ENCODE measurements at places on chromosomes 2 and 18.

- DNase-seq, result peak; percentile 45
Measured at GRCh38 chr2:43051338-43051737, 175.1 kb downstream of the ZFP36L2 start.

GRCh38 chr2:2919574-2920365, 457.8 kb downstream of the EIPR1 start:
- no peak for DNase-seq

- DNase-seq, result no peak
Measured at GRCh38 chr2:203748331-203749126, 42.1 kb downstream of the CD28 start.

DNA sequence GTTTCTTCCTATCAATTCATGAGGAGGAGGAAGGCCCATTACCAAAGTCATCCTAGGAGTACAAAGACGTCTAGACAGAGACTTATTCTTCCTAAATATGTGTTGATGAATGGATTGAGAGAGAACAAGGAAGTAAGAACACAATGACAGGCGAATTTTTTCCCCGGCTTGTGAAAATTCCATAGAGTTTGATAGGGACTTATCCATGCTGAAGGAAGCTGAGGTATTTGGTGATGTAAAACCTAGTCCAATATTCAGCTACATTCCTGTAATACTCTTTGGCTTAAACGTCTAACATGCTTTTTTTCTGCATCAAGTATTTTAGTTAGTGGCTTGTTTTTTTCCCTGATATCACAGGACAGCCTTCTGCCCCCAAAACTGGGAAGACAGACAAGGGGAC, 121.9 kb upstream of the MYT1L start:
- peak; percentile 1 for DNase-seq

- no peak for DNase-seq
Measured at GRCh38 chr2:239668042-239668441, 267.2 kb upstream of the HDAC4 start.

DNA sequence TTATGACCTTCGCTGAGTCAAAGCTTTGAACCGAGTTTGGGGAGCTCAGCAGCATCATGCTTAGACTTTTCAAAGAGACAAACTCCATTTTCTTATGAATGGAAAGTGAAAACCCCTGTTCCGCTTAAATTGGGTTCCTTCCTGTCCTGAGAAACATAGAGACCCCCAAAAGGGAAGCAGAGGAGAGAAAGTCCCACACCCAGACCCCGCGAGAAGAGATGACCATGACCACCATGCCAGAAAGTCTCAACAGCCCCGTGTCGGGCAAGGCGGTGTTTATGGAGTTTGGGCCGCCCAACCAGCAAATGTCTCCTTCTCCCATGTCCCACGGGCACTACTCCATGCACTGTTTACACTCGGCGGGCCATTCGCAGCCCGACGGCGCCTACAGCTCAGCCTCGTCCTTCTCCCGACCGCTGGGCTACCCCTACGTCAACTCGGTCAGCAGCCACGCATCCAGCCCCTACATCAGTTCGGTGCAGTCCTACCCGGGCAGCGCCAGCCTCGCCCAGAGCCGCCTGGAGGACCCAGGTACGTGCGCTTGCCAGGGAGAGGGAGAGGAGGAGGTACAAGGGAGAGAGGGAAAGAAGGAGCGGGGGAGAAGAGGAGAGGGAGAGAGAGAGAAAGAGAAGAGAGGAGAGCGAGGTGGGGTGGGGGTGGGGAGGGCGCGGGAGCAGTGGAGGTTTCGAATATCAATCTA, at the start of gene DLX1:
TSS of gene DLX1 (plus strand) at position 48 of the 700 bp plus-strand sequence. CDS start at position 219, 171 bp downstream.
- DNase-seq, result no peak

DNA sequence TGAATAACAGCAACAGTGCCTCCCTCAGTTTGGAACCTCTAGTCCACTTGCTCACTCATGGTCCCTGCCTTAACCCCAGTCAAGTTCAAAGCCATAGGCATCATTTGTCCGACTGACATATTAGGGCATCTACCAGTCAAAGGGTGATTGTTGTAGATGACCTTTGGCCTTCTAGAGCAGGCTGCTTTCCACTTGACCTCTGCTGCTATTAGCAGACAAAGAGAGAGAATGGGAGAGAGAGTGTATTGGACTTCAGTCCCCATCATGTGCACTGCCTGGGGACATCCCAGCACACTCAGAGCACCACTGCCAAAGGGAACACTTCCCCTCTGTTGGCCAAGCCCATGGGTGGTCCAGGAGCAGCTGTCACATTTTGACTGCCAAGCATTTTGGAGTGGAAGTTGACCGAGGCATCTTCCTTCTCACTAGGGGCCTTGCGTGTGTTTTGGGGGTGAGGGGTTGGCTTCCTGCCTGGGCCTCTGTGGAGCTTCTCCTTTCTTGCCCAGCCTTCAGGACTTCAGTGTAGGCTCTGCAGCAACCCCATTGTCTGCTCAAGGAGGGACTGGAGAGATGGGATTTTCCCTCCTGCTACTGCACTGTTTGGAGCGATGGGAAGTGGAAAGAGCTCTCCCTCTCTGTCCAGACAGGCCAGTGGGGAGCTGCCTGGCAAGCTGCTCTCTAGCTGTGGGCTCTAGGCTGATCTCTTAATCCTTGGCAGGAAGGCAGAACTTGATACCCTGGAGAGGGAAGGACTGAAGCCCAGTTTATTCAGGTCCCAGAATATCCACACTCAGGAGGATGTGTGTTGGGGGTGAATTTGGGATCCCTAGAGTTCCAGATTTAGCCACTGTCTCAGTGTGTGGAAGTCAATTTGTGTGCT, 68.1 kb downstream of the TMEM247 start:
- no peak for DNase-seq

GRCh38 chr2:108490506-108491122, 41.6 kb downstream of the GCC2 start:
- DNase-seq, result no peak

DNA sequence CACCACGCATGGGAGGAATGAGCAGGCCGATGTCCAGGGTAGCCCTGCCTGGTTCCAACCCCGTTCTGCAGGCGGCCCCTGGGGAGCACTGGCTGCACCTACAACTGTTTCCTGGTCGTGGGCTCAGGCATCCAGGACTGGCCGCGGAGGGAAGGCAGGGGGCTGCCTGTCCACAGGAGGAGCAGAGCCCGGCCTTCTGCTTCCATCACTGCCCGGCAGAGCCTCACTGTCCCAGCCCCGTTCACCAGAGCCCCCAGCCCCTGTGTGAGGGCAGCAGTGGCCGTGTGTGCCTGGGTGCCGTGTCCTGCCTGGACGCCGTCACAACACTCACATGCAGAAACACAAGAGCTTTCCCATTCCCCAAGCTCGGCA, 56.2 kb downstream of the KCNG2 start:
- DNase-seq, result no peak

DNA sequence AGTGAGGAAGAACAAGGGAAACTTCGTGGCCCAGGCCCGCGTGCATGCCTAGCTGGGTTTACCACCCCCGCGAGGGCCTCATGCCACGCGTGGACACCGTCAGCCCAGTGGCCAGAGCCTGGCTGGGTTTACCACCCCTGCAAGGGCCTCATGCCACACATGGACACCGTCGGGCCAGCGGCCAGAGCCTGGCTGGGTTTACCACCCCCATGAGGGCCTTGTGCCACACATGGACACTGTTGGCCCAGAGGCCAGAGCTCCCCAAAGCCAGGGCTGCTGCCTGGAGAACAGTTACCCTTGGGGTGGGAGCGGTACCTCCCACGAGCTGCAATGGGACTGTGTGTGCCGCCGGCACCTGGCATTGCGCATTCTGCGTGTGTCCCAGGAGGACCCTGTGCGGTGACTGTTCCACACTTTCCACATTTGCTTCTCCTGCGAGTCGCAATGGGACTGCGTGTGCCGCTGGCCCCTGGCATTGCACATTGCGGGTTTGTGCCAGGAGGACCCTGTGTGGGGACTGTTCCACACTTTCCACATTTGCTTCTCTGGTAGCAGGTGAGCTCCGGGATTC, 105.6 kb upstream of the CTDP1 start:
- DNase-seq, result no peak

GRCh38 chr2:217695033-217695520, 307.7 kb downstream of the TNS1 start:
- DNase-seq, result peak; percentile 92

- no peak for DNase-seq
Measured at GRCh38 chr18:79658366-79658765, 21.2 kb upstream of the CTDP1 start.

DNA sequence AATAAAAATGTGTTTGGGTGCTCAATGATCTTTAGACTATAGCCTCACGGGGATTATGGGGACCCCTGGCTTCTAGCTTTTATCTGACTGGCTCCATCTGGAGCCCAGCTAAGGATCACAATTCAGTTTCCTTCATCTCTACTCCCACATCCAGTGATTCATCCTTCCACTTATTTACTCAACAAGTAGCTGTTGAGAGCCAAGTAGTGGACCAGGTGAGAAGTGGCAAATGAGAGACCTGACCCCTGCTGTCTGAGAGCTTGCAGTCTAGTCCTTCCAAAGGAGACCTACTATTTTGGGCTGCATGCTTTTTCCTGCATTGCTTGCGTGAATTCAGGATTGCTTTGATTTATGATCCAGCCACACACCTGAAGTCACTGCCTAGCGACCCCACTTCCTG, 10.7 kb upstream of the DSG3 start:
- DNase-seq, result no peak

DNA sequence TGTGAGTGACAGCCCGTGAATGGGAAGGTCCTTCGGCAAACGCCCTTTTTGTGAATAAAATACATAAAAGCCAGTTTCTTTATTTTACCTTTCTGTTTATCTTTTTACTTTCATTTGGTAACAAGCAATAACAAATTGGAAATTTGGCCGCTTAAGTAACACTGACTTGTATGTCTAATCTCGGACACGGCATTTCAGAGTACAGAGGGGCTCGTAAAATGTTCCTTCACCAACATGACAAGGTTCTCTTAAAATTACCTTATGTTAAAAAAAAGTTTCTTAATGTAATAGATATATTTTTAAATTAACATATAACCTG, 558 bp upstream of the NEMP2 start:
- DNase-seq, result peak; percentile 22

DNA sequence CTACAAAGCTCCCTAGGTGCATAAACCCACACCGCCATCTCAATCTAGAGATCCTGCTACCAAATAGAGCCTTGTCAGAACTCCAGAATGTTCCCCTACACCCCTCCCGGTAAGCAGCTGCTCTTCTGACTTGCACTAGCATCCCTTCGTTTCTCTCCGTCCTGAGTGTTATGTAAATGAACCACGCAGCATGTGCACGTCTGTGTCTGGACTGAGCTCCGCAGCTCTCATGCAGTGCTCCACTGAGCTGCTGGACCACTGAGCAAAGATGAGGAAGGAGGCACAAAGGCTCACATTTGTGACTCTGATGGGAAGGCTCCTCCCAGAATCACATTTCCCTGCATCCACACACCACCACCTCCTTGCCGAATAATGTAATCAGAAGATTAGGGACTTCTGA, 203.6 kb downstream of the MYT1L start:
- DNase-seq, result no peak

GRCh38 chr2:197515315-197515738, 539 bp upstream of the MOB4 start:
- DNase-seq, result peak; percentile 30

DNA sequence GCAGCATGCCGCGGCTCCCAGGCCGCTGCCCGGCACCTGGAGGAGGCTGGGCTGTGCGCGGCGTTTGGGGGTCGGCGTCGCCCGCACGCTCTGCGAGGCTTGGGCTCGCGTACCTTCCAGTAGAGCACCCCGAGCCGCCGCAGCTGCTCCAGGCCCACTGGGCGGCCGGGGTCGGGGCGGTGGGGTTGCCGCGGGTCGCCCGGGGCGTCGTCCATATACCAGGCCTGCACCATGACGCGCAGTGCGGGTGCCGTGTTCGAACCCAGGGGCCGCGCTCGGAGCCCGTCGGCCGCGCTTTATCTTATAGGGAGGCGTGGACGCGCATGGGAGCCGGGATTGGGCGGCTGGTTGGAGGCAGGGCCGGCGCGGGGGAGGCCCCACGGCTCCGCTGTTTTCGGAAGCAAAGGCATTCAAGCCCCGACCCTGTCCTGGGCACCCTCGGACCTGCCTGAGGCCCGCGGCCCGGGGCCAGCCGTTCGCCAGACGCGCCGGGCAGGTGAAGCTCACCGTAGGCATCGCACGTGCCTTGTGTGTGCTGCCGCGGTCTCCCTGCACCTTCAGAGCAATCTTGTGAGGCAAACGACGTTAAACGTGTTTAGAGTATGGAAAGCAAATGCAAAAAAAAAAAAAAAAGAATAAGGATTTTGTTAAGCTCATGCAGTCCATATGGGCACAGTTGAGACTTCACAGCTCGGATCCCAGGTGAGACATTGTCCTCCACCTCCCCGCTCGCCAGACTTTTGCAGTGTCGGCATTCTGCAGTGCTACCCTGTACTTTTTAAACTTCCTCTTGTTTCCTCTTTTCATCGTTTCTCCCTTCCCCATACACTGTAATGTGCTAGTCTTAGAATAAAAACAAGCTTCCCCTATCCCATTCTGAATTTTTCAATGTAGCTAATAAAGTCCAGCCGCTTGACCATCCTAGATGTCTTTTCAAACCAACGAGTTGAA, at the start of gene ADI1:
TSS of gene ADI1 (minus strand) at position 277 of the 951 bp plus-strand sequence. CDS start at position 233, 44 bp downstream.
- DNase-seq, result peak; percentile 82

GRCh38 chr2:143482771-143483170, 353.6 kb downstream of the ARHGAP15 start:
- no peak for DNase-seq
